ENCODE measurements at places on chromosomes 11 and 22. TPM values are rescaled to one million over a fixed set of nuclear protein-coding genes. Genes with fewer than 3 reads are reported as not detected.

DNA sequence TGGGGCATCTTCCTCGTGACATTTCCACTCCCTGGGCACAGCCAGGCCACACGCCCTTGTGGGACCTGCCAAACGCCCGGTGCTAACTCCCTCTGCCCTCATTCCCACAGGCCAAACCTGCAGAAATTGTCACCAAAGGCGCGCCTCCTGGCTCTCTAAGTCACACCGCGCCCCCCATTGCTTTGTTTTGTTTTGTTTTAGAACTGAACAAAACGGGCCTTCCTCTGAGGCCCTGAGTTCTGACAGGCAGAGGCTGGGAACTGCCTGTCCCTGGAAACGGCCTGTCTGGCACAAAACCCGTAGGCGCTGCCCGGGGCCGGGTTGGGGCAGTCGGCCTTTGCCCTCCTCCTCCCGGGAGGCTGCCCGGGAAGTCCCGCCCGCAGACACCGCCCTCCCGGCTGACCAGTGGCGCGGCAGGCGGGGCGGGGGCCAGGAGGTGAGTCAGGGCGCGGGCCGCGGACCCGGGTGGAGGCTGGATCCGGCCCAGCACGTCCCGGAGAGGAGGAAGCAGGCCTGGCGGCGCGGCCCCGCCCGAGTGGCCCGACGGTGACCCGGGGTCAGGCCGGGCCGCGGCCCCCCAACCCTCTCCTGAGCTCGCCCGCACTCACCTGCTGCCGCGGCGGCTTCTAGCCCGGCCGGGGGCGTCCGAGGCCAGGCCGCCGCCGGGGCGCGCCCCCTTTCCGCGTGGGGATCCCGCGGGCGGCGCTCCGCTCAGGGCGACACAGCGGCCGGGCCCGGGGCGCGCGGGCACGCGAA, 465 bp downstream of the SUN2 start:
- peak; percentile 92 for DNase-seq

GRCh38 chr11:65260756-65261590, 789 bp upstream of the POLA2 start:
- DNase-seq, result no peak

DNA sequence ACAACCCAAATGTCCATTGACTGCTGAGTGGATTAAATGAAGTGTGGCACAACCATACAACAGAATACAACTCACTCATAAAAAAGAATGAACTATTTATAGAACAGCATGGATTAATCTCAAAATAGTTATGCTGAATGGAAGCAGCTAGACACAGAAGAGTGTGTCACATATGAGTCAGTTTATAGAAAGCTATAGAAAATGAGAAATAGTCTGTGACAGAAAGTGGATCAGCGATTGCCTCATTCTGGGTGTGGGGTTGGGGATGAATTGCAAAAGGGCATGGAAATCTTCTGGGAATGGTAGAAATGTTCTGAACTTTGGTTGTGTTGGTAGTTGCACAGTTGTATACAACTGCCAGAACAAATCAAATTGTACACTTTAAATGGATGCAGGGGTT, 37.4 kb downstream of the PRR5L start:
- no peak for DNase-seq

GRCh38 chr11:58318532-58318931, 40.3 kb downstream of the OR5B17 start:
- no peak for DNase-seq

DNA sequence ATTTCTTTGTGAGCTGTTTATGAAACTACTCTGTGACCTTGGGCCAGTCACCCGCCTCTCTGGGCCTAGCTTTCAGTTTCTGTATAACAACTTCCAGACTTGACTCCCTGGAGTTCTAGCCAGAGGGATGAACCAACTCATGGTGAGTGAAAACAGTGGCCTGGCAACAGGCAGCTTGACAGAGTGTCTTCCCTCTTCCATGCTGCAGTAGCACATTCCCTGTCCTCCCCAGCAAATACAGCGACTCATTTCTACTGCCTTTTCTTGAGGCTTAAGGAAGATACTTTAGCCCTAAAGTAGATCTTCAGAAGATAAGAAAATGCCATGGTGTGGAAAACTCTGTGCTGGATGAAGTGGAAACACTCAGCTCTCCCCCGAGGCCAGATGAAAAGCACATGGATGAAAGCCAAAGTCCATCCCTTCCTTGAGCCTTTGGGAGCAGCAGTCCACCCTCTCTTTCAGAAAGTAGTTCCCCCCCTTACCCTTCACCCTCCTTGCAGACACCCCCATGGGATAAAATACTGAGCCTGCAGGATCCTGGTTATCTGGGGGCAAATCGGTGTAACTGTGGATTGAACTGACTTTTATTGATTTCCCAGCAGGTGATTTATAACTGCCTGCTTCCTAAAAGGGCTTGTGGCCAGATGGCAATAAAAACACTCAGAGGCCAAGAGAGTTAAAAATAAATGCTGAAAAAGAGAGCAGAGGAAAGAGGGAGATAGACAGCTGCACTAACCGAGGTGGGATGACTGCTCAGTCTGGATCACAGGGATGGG, 24.1 kb downstream of the IRAG1 start:
- DNase-seq, result no peak

- DNase-seq, result no peak
These were observed 78.9 kb downstream of the CELSR1 start for GRCh38 chr22:46458525-46458924.

- DNase-seq, result no peak
These were observed 21.4 kb upstream of the AQP11 start for GRCh38 chr11:77568306-77568705.

GRCh38 chr22:38455530-38456271, 702 bp upstream of the KCNJ4 start:
- peak; percentile 42 for DNase-seq

GRCh38 chr11:10688401-10688800, 5.2 kb downstream of the IRAG1 start:
- DNase-seq, result peak; percentile 17

Gene OR5M10
- total RNA-seq, result not detected

DNA sequence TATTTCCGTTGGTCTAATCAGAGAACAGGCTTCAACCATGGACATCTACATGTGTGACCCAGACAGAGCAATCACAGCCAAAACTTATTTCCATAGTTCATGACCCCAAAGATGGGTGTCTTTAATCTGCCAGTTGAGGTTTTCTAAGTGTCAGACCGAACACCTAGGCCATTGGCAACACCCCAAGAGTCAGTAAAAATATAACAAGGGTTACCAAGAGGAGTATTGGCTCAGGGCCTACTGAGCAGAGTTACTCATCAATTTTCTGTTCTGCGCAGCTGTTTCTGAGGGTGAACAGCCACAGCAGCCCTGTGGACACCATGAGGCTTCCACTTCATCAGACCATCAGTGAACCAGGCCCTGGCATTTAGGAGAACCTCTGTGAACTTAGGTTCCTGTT, 18.8 kb downstream of the GUCD1 start:
- DNase-seq, result no peak

GRCh38 chr11:2382129-2382517, 5.0 kb downstream of the CD81 start:
- no peak for DNase-seq

Gene JHY
- 2.7 TPM for total RNA-seq

GRCh38 chr11:114598461-114598860, 2.9 kb upstream of the NXPE4 start:
- no peak for DNase-seq

DNA sequence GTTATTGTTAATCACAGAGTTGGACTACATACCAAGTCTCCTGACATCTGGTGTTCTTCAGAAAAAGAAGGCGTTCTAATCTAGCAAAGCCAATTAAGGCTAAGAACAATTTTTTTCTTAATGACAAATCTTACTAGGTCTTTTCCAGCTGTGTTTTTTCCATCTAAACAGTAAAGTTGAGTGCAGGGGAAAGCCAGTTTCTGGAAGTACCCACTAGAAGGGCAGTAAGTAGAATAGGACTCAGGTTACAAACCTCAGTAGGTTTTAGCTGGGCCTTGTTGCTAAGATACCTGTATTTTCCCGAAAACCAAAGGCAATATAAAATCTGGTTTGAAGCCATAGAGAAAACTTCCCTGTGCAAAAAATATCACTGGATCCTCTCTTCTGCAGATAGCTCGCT, 351.9 kb downstream of the ETS1 start:
- no peak for DNase-seq

- no peak for DNase-seq
These were observed 123.5 kb upstream of the APOA1 start for GRCh38 chr11:116960930-116961329.

GRCh38 chr22:35863432-35863831, 145.8 kb downstream of the APOL5 start:
- DNase-seq, result no peak

DNA sequence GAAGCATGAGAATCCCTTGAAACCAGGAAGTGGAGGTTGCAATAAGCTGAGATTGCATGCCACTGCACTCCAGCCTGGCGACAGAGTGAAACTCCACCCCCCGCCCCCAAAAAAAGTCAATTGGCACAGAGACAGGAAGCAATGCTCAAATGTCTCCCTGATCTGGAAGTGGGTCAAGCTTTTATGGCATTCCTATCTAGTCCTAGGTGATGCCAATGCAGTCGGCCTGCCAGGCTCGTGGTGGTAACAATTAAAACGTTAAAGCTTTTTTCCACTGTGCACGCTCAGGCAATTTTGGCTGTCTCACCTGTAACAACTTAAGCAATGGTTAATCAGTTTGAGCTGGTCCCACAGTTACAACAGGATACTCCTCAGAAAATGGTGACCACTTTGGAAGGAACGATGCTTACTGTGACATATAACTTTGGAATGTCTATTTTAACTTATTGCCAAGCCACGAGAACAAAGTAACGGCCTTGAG, 18.9 kb upstream of the PISD start:
- no peak for DNase-seq

Gene OR51I1
- total RNA-seq, result not detected

Gene HOATZ
- not detected for total RNA-seq

DNA sequence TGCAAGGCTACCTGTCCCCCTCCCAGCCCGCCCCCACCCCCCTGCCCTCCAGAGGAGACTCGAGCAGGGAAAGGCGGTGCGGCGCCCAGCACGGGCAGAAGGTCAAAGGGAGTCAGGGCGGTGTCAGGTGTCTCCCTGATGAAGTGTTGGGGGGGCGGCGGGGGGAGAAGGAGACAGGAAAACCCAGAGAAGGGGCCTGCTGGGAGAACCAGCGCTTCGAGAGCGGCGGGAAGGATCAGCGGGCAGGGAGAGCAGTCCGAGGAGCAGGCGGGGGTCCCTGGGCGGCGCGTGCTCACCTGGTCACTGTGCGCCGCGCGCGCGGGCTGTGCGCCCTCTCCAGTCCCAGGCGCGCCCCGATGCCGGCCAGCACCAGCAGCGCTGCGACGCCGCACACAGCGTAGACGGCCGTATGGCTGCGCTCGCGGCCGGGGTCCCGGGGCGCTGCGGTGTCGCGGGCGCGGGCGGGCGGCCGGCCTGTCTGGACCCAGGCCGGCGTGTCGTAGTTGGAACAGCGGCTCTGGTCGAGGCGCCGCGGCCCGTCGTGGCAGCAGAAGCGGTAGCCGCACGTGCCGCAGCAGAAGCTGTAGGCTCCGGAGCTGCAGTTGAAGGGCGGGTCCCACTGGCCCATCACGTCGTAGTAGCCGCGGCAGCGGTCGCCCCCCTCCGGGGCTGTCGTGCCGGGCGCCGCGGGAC, 886 bp downstream of the SHISA8 start:
- no peak for DNase-seq

- DNase-seq, result no peak
These were observed 7.3 kb upstream of the TP53AIP1 start for GRCh38 chr11:128949791-128950454.

DNA sequence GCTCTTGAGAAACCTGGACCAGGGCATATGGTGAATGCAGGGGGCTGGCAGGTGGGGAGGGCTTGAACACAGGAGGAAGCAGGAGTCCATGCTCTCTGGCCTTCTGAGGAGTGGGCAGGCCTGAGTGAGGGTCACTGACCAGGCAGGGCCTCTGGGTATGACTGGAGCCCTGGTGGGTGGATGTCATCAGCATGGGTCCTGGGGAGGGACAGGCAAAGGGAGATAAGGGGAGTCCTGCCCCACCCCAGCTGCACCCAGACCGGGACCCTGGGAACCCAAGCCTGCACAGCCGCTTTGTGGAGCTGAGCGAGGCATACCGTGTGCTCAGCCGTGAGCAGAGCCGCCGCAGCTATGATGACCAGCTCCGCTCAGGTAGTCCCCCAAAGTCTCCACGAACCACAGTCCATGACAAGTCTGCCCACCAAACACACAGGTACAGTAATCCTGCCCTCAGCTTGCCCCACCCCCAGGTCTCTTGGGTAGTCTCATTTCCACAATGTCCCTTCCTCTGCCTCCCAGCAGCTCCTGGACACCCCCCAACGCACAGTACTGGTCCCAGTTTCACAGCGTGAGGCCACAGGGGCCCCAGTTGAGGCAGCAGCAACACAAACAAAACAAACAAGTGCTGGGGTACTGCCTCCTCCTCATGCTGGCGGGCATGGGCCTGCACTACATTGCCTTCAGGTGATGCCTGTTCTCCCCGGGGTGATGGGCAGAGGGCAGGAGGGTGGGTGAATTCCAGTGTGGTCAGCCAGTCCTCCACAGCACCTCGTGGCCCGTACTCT, 2.0 kb upstream of the VEGFB start:
- DNase-seq, result no peak

DNA sequence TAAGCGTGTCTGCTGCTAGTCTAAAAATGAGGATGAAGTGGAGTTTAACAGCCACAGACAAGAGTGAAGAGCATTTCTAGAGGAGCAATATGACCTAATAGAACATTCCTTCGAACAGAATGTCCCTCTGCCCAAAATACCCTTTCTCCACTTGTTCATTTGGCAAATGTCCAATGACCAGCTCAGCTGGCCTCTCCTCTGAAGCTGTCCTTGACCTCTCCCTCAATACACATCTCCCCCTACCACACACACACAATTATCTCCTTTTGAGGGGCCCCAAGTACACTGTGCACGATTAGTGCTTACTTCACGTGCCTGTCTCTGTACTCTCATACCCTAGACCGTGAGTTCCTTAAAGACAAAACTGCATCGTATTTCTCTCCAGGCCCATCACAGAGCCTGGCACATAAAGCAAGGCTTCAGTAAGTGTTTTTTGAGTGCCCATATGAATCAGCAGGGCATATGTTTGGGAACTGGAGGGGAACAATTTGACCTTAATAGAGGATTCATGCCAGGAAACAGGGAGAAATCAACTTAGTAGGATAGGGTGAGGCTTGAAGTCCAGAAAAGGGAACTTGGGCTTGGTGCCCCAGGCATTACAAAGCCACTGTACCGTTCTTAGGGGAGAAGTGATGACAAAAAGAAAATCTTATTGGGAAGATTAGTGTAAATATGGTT, 18.1 kb upstream of the NCAM1 start:
- no peak for DNase-seq

Gene CNTF
- 5.2 TPM for total RNA-seq

DNA sequence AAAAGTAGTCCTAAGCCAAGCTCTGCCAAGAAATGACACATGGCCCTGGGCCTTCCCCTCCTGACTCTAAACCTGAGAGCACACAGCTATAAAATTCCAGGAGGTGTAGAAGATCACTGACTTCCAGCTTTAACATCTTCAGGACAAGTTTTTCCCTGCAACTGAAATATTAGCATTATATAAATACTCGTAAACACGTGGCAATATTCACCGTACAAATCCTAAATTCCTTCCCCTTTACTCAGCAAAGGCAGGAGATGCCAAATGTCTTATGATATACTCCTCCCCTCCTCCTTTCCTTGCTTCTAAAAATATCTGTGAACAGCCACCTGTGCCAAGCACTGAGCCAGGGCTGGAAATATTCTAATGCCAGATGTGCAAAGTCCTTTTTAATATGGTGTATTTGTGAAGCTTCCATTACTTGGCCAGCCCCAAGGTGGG, 194.0 kb downstream of the LARGE1 start:
- DNase-seq, result no peak
